CD4-positive, alpha-beta T cell treated with Interferon gamma for 1 hour (primary cell): ENCODE measurements at places on chromosomes 16 and 17.

DNA sequence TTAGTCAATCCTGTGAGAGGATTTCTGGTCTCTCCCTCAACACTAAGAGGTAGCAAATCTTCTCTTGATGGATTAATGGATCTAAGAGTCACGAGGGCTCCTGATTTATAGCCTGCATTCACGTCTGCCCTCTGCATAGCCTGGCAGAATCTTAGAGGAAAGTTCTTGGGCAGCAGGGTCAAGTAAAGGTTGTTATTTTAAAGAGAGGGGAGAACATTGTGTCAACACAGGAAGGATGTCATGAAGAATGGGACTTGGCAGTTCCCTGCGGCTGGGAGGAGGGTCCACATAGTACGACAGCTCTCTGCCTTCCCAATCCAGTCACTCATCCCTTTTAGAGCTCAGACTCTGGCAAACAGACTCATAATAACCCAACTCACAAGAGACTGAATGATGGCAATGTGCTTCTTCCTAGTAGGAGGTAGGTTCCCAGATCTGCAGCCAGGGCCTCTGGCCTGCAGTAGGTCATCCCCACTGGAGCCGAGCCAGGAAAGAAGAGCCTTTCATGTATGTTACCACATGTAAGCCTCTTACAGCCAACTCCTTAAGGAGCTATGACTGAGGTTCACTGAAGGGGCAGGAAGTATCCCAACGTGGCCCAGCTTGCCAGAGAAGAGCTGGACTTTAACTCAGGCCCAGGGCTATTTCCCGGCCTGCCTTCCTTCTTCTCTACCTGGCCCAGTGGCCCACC, 25.4 kb upstream of the RPTOR start:
- no peak for DNase-seq

GRCh38 chr16:12729448-12729847, 74.2 kb downstream of the CPPED1 start:
- no peak for DNase-seq

DNA sequence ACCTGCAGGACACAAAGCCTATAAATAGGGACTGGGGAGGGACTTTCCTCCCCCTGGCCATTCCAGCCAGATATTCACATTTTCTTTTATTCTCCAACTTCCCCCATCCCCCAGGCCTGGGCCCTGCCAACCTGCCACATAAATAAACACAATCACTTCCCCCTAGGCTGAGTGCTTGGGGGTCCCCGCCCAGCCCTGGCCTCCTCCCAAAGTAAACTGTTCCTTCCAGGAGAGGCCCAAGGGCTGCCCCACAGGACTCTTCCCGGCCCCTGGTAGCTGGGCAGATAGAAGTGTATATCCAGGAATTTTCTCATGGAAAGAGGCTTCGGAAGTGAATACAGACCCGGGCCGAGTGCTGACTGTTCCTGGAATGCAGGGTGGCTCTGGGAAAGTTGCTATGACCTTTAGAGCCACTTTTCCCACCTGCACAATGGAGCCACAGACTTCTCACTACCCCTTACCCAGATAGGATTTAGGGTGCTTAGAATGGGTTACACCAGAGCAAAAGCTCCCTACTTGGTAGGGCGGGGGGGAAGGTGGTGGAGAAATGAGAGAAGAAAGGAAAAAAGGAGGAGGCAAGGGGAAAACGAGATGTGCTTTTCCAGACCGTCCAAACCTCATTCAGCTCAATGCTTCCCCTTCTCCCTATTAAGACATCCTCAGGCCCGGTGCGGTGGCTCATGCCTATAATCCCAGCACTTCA, 8.5 kb downstream of the CSF3 start:
- DNase-seq: no peak

DNA sequence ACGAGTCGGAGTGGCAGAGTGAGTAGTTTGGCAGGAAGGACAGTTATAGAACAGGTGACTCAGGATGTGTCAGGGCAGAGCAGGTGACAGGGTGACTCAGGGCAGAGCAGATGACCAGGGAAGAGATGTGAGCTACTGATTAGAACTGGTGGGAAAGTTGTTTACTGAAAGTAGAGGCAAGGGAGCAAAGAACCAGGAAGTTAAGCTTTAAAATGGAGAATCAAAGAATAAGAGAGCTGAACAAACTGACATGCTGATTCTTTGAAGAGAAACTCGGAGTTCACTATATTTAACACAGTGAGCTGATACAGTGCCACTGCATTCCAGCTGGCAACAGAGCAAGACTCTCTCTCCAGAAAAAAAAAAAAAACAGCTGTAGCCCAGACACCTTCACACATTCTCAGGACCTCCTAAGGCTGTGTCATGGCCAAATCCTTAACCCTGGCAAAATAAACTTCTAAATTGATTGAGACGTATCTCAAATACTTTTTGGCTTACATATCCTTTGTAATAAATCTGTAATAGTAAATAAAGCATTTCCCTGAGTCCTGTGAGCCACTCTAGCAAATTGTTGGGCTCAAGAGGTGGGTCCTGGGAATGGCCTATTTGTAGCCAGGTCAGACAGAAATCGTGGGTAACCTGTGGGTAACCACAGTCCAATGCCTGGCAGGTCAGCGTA, 12.3 kb upstream of the UBE2I start:
- no peak for DNase-seq

GRCh38 chr17:47774987-47775580, 42.0 kb downstream of the TBX21 start:
- no peak for DNase-seq

GRCh38 chr16:522320-523096, 5.0 kb upstream of the CAPN15 start:
- DNase-seq: no peak
